ENCODE measurements at places on chromosomes 5 and 9.

- no peak for DNase-seq
Measured at GRCh38 chr9:311841-312240, 97.2 kb downstream of the DOCK8 start.

- DNase-seq = no peak
Measured at GRCh38 chr5:72402959-72403628, 82.9 kb downstream of the PTCD2 start.

GRCh38 chr5:120396186-120396585, 67.9 kb upstream of the PRR16 start:
- DNase-seq = no peak

GRCh38 chr5:5275211-5275610, 135.1 kb downstream of the ADAMTS16 start:
- DNase-seq = no peak

GRCh38 chr5:30752015-30752414, 441.5 kb upstream of the CDH6 start:
- no peak for DNase-seq

DNA sequence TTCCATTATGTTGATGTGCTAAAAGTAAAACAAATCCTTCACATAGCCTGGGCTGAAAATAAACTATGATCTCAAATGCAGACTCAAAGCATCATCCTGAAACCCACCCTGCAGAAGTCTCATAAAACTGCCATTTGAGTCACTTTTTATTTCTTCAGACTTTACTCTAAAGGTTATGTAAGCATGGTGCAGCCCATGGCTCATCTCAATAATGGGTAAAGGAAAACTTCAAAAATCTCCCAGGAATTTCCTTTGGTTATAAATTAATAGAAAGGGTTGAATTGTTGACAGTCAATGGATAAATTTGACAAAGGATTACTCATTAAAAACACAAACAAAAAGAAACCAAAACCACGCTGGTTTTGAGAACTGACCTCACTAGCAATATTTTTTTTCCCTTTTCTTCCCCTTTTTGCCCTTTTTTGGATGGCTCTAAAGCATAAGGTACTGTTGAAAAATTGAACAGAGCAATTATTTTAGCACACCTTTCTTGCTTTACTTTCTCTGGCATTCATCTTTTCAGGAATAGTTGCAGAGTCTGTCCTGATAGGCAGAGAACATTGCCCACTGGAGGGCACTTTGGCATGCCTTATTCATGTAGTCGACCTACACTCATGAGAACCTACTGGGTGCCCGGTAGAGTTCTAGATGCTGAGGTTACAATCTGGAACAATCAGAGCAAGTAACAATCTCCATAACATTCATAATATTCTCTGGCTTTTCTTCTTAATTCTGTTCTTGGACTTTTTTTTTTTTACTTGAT, 191.4 kb downstream of the TMEM167A start:
- no peak for DNase-seq

GRCh38 chr5:57825031-57825686, 342.5 kb upstream of the ACTBL2 start:
- DNase-seq = no peak

GRCh38 chr5:130333089-130333488, 428.8 kb downstream of the CHSY3 start:
- no peak for DNase-seq

GRCh38 chr5:344668-345067, 23.2 kb downstream of the AHRR start:
- DNase-seq = no peak

- no peak for DNase-seq
Measured at GRCh38 chr9:16033253-16033652, 480.4 kb downstream of the CCDC171 start.

- no peak for DNase-seq
Measured at GRCh38 chr9:90939351-90939750, 137.7 kb downstream of the SYK start.

- DNase-seq = no peak
Measured at GRCh38 chr5:55136521-55136920, 23.4 kb upstream of the GPX8 start.

Data from stimulated activated CD8-positive, alpha-beta memory T cell treated with anti-CD3 and anti-CD28 coated beads, Interleukin-15, amount 100 ng/mL, for 4 hours (primary cell).